ENCODE measurements at places on chromosomes 1 and 21. TPM values are rescaled to one million over a fixed set of nuclear protein-coding genes. Genes with fewer than 3 reads are reported as not detected.

GRCh38 chr1:160993544-160994193 is 27.3 kb downstream of the F11R start:
- H3K4me1 ChIP-seq = peaks cover 10% of the 10 kb centered on the region
- no peaks in the 10 kb centered on the region for H3K27me3 ChIP-seq
- DNase-seq = peak; percentile 28
- no peak overlapping the region for H3K4me3 ChIP-seq

DNA sequence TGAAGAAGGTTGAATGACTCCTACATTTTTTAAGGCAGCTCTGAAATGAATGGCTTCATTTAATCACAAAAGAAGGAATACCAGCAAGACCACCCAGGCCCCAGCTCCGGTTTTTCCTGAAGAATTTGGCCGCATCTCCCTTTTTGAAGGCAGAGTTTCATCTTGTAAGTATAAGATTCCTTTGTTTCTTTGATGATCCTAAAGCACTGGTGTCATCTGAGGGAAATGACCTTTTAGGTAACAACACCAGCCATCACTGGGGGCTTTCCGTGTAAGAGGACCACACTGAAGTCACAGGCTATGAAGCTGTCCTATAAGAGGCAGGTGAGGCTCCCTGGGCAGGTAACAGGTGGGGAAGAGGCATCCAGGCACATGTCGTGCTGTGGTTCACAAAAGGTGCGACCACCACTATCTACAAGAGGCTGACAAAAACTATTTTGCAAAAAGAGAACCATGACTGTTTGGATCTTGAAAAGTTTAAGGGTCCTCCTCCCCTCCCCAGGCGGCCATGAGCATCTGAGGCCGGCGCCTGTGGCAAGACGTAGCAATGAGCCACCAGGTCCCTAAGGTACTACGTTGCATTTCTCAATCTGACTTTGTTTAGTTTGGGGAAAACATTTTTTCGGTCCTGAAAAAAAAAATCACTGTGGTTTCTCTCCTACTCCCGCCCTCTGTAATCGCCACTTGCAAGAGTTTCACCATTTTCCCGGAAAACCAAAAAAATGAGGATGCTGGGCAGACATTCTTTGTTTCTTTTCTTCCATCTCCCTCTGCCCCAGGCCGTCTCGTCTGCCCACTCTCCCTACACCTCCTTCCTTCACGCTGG is 46.3 kb upstream of the IRF2BP2 start:
- peaks cover 10% of the 10 kb centered on the region for H3K4me1 ChIP-seq
- peak overlapping the region; percentile 58 for H3K27ac ChIP-seq
- no peak overlapping the region for H3K4me3 ChIP-seq
- DNase-seq = no peak
- H3K36me3 ChIP-seq = no peaks in the 10 kb centered on the region
- no peaks in the 10 kb centered on the region for H3K27me3 ChIP-seq

GRCh38 chr1:228411121-228411520 is 4.5 kb upstream of the TRIM11 start:
- no peak overlapping the region for H3K27ac ChIP-seq
- no peak overlapping the region for H3K4me3 ChIP-seq
- peaks cover 10% of the 10 kb centered on the region for H3K27me3 ChIP-seq
- no peak for DNase-seq
- H3K4me1 ChIP-seq = peaks cover 9% of the 10 kb centered on the region

DNA sequence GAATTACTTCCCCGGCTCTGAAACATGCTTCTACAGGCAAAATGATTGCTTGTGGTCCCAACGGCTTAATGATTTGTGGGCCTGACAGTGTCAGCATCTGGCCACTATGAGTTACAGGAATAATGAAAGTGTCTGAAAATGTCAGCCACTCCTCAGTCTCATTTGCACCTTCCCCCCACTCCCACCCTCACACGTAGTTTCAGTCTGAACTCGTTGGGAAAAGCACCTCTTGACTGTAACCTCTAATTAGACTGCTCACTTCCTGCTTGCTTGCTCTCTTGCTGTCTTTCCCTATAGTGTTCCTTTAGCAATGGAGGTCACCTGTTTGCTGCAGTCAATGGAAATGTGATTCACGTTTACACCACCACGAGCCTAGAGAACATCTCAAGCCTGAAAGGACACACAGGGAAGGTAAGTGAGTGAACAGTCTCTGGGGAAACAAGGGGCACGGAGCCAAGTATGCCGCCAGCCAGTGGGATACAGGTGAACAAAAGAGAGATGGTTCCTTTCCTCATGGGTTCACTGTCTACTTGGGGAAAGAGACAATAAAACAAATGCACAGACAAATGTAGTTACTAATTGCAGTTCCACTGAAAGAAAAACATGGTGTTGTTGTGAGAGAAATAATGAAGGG is 27.1 kb downstream of the CFAP57 start:
- no peak overlapping the region for H3K27ac ChIP-seq
- no peaks in the 10 kb centered on the region for H3K36me3 ChIP-seq
- H3K4me3 ChIP-seq = no peak overlapping the region
- H3K4me1 ChIP-seq = no peaks in the 10 kb centered on the region

- H3K36me3 ChIP-seq = no peaks in the 10 kb centered on the region
- H3K4me1 ChIP-seq = no peaks in the 10 kb centered on the region
These were observed 16.1 kb downstream of the FASLG start for GRCh38 chr1:172674831-172675613.

GRCh38 chr1:172581273-172581672 is 48.3 kb downstream of the SUCO start:
- peaks cover 29% of the 10 kb centered on the region for H3K36me3 ChIP-seq
- H3K27ac ChIP-seq = no peak overlapping the region
- H3K4me1 ChIP-seq = no peaks in the 10 kb centered on the region
- no peaks in the 10 kb centered on the region for H3K27me3 ChIP-seq
- no peak for DNase-seq

GRCh38 chr1:94044290-94044790 is 76.6 kb downstream of the ABCA4 start:
- peak; percentile 78 for DNase-seq
- no peak overlapping the region for H3K4me3 ChIP-seq
- H3K27ac ChIP-seq = peak overlapping the region; percentile 70
- H3K27me3 ChIP-seq = no peaks in the 10 kb centered on the region

GRCh38 chr1:67430358-67431155 is at the start of gene SERBP1:
TSS of gene SERBP1 (minus strand) at chr1:67430402. CDS start at chr1:67430300, 102 bp downstream.
- H3K27me3 ChIP-seq = no peaks in the 10 kb centered on the region
- H3K4me3 ChIP-seq = peak within 1 kb of the TSS; percentile 78
- H3K27ac ChIP-seq = peak within 1 kb of the TSS; percentile 92
- peaks cover 6% of the 10 kb centered on the region for H3K36me3 ChIP-seq
- peaks cover 28% of the 10 kb centered on the region for H3K4me1 ChIP-seq

- no peak for DNase-seq
- no peaks in the 10 kb centered on the region for H3K36me3 ChIP-seq
- H3K27me3 ChIP-seq = no peaks in the 10 kb centered on the region
- no peak overlapping the region for H3K27ac ChIP-seq
- H3K4me3 ChIP-seq = no peak overlapping the region
These were observed 47.9 kb downstream of the LAMC1 start for GRCh38 chr1:183070923-183071618.

GRCh38 chr21:32520875-32521735 is 64.2 kb downstream of the TCP10L start:
- H3K36me3 ChIP-seq = no peaks in the 10 kb centered on the region
- peak; percentile 76 for DNase-seq
- H3K4me1 ChIP-seq = peaks cover 37% of the 10 kb centered on the region
- no peaks in the 10 kb centered on the region for H3K27me3 ChIP-seq
- peak overlapping the region; percentile 68 for H3K27ac ChIP-seq
- H3K4me3 ChIP-seq = no peak overlapping the region

GRCh38 chr1:56057466-56058405 is 521.6 kb downstream of the PLPP3 start:
- H3K27ac ChIP-seq = no peak overlapping the region
- H3K36me3 ChIP-seq = no peaks in the 10 kb centered on the region
- DNase-seq = no peak
- no peaks in the 10 kb centered on the region for H3K27me3 ChIP-seq

- peaks cover 20% of the 10 kb centered on the region for H3K4me1 ChIP-seq
- peaks cover 51% of the 10 kb centered on the region for H3K36me3 ChIP-seq
- no peak for DNase-seq
- no peak overlapping the region for H3K27ac ChIP-seq
These were observed 12.6 kb downstream of the MAP7D1 start for GRCh38 chr1:36168514-36168913.

GRCh38 chr1:6110326-6110725 is 64.6 kb downstream of the KCNAB2 start:
- DNase-seq = peak; percentile 56
- no peaks in the 10 kb centered on the region for H3K36me3 ChIP-seq
- H3K4me1 ChIP-seq = no peaks in the 10 kb centered on the region
- no peaks in the 10 kb centered on the region for H3K27me3 ChIP-seq

DNA sequence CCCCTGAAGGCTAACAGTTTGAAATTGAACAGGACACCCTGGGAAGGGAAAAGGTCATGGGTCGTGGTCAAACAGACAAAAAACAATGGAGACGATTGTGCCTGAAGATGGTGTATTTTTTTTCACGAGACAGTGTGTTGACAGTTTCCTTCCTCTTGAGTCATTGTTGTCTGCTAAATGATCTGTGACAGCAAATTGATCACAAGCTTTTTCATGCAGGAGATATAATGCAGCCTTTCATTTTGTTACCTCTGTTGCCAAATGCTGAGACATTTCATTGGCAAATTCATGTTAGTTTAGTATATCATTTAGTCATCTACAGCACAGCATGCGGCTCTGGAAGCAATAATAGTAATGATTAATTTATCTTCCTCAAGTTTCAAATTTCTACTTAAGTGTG is 27.7 kb downstream of the UBE2U start:
- H3K4me3 ChIP-seq = no peak overlapping the region
- H3K27ac ChIP-seq = no peak overlapping the region
- no peaks in the 10 kb centered on the region for H3K27me3 ChIP-seq
- no peaks in the 10 kb centered on the region for H3K4me1 ChIP-seq
- H3K36me3 ChIP-seq = no peaks in the 10 kb centered on the region

DNA sequence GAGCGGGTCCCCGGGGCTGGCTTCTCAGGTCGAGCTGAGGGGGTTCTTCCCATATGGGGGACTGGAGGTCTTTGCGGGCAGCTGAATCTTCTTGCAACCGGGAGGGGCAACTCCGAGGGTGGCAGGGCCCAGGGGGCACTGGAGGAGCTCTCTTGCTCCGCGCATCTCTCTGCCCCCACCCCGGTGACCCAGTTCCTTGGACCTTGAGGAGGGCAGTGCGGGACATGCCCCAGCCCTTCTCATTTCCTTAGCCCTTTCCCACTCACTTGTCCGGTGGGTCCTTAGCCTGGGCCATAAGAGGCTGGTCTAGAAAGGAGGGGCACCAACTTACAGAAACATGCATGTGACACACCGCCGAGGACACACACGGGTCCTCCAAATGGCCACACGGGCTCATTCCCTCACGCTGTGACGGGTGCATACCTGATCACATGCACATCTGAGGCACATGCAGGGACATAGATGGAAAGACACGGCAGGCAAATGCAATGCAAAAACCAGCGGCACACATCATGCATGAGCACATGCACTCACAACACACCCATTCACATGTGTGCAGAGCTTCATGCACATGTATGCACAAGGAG is 630 bp downstream of the HPCA start:
- no peak overlapping the region for H3K27ac ChIP-seq
- DNase-seq = no peak
- no peaks in the 10 kb centered on the region for H3K36me3 ChIP-seq
- H3K4me1 ChIP-seq = no peaks in the 10 kb centered on the region

- no peaks in the 10 kb centered on the region for H3K27me3 ChIP-seq
- no peak overlapping the region for H3K27ac ChIP-seq
- H3K36me3 ChIP-seq = no peaks in the 10 kb centered on the region
- peaks cover 13% of the 10 kb centered on the region for H3K4me1 ChIP-seq
- DNase-seq = no peak
- H3K4me3 ChIP-seq = no peak overlapping the region
These were observed 15.0 kb upstream of the CDC42 start for GRCh38 chr1:22037520-22037919.

- peaks cover 2% of the 10 kb centered on the region for H3K4me1 ChIP-seq
- DNase-seq = no peak
- no peaks in the 10 kb centered on the region for H3K36me3 ChIP-seq
- no peaks in the 10 kb centered on the region for H3K27me3 ChIP-seq
- no peak overlapping the region for H3K27ac ChIP-seq
- H3K4me3 ChIP-seq = no peak overlapping the region
These were observed 7.8 kb downstream of the RNF2 start for GRCh38 chr1:185053204-185053603.

DNA sequence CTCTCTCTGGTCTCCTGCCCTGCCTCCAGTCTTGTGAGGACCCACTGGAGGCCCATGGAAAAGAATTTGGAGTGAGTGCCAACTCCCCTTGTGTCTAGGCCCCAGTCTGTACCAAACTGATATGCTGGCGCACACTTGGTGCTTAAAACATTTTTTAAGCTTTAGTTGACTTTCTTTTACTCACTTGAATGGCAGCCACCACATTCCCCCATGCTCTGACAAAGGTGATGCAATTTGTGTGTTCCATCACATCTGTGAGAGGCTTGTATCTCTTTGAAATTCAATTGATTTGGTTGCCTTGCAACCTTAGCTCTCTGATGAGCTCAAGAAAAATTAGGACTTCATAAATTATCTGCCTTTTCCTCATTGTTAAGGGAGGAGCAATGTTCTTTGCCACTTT is 30.5 kb upstream of the WDTC1 start:
- H3K4me1 ChIP-seq = no peaks in the 10 kb centered on the region
- no peak overlapping the region for H3K27ac ChIP-seq
- H3K36me3 ChIP-seq = no peaks in the 10 kb centered on the region
- no peak for DNase-seq

- H3K36me3 ChIP-seq = no peaks in the 10 kb centered on the region
- no peaks in the 10 kb centered on the region for H3K27me3 ChIP-seq
- H3K4me1 ChIP-seq = peaks cover 7% of the 10 kb centered on the region
- DNase-seq = no peak
- H3K4me3 ChIP-seq = no peak overlapping the region
These were observed 16.8 kb downstream of the SUCO start for GRCh38 chr1:172549621-172550280.

- H3K4me1 ChIP-seq = no peaks in the 10 kb centered on the region
- no peak for DNase-seq
- H3K36me3 ChIP-seq = no peaks in the 10 kb centered on the region
- H3K27me3 ChIP-seq = no peaks in the 10 kb centered on the region
- H3K27ac ChIP-seq = no peak overlapping the region
- no peak overlapping the region for H3K4me3 ChIP-seq
These were observed 341.0 kb downstream of the SMYD3 start for GRCh38 chr1:246165826-246166709.

- H3K4me1 ChIP-seq = peaks cover 11% of the 10 kb centered on the region
- no peak for DNase-seq
- no peak overlapping the region for H3K4me3 ChIP-seq
- no peaks in the 10 kb centered on the region for H3K27me3 ChIP-seq
- no peaks in the 10 kb centered on the region for H3K36me3 ChIP-seq
These were observed 20.9 kb downstream of the SPSB1 start for GRCh38 chr1:9313576-9313975.

Gene CD34
- 50.7 TPM for total RNA-seq

Gene ZC3H11A
- total RNA-seq = 84.5 TPM

Gene DMBX1
- total RNA-seq = not detected

Gene SYNC
- total RNA-seq = 16.9 TPM

Gene CITED4
- 23.2 TPM for total RNA-seq

Gene FAM131C
- not detected for total RNA-seq

Gene FNDC5
- total RNA-seq = 1.5 TPM

Gene HSD11B1
- 16.9 TPM for total RNA-seq

Gene CRYAA
- not detected for total RNA-seq

Gene SH3BGR
- 3.1 TPM for total RNA-seq

Gene FAM163A
- not detected for total RNA-seq

Gene RYR2
- 7.8 TPM for total RNA-seq

Gene LYPD8
- total RNA-seq = not detected

Gene HAO2
- total RNA-seq = not detected

Gene NR1I3
- not detected for total RNA-seq

Gene HMGCS2
- total RNA-seq = not detected

Gene DNM3
- 15.4 TPM for total RNA-seq

Gene NR0B2
- 2.5 TPM for total RNA-seq

Gene TPTE
- total RNA-seq = not detected

Gene GRHL3
- total RNA-seq = 0.55 TPM

All from upper lobe of right lung (tissue), 1 donor.